Iris pigment epithelial cell (primary cell): ENCODE measurements at places on chromosomes 3 and 15.

GRCh38 chr3:140113996-140114788 is 179.2 kb downstream of the CLSTN2 start:
- DNase-seq = no peak

- peak; percentile 84 for DNase-seq
Measured at GRCh38 chr15:41919954-41920538, 26.2 kb upstream of the SPTBN5 start.

DNA sequence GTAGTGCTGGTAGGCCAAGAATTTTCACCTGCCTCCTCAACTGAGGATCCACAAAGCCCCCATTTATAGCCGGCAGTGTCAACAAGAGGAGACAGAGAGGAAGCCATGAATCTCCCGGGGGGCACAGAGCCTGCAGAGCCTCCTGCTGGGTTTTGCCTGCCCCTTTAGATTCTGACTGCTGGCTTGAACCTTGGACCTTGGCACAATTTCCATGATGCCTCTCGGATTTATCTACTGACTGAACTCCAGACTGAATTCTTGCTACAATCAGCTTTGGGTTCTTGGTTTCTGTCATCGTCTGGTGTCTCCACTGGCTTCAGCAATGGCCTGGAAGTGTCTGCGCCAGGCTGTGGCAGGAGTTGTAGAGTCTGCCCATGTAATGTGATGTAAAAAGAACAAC is 80.7 kb downstream of the GPR156 start:
- no peak for DNase-seq

DNA sequence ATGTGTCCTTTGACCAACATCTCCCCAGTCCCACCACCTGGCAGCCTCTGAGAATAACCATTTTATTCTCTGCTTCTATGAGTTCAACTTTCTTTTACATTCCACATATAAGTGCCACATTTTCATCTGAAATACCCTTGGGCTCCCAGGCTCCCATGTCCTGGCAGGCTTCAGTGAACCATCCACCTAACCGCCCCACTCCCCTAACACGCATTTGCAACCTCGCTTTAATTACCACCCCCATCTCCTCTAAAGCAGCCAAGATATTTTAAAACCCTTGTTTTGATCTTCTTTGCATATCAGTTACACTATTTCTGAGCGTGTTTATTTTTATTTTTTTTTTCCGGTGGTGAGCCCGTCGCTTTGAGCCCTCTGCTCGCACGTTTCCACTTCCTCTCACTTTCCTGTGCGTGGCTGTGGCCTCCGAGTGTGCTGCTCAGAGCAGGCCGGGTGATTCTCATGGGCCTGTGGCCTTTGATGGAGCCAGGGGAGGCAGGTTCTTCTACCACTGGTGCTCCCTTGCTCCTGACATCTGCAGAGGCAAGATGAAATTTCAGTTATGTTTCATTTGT is 195.4 kb upstream of the LPP start:
- DNase-seq = no peak

DNA sequence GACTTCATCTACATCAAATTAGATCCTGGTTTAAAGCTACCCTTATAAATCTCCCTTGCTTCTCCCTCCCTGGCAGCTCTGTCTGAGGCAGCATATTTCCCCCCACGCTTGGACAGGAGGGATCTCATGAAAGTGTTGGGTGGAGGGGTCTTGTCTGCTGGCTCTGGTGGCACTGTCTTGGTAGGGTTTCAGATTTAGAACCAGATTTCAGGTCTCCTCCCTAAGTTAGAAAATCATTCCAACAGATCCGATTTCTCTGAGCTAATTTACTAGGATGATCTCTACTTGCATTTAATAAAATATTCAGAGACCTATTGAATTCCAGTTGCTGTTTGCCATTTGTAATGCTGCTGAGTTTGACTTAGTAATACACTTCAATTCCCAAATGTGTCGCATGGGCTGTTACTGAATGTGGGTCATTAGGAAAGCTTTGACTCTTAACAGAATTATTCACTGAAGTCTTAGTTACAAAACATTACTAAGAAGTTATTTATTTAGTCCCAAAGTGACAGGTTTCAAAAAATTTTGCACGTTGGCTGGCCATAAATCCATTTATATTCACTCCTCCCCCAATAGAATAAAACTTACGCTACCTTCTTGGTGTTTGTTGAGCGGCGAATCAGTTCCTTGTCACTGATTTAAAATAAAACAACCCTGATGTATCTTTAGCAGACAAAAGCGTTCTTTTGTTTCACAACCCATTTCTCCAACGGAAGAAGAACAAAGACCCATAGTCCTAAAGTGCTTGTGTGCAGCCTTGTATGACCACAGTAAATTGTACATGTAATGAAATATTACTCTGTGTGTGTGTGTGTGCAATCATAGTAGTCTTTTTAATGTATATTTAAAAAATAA is 84.5 kb downstream of the TRAK1 start:
- DNase-seq = no peak

DNA sequence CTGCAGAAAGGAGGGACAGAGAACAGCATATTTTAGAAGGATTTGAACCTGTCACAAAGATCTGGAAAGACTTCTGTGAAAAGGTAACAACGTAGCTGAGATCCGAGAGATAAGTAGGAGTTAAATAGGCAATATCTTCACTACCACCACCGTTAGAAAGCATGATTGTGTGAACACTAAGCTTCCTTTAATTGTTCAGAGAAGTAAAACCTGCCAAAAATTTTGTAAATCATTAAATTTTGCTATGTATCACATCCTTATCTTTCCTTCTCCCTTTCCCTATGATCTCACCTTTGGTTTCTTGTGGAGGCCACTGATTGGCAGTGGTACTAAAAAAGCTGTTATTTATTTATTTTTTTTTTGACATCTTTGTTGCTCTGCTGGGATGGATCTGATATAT is 346.9 kb downstream of the NLGN1 start:
- DNase-seq = no peak

DNA sequence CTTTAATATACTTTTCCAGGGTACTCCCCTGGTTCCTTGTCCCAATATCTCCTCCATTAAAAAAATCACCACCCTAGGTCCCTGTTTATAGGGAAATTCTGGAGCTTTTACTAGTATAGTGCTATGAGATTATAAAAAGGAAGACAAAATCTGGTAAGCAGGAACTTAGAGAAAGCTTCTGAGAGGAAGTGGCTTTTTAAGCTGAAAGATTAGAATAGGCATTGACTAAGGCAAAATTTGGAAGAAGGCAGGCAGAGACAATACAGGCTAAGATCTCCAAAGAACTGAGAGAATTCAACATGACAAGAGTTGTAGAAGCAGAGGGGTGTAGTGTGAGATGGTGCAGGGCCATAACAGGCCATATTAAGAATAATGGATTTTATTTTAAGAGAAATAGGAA is 25.8 kb downstream of the SGO1 start:
- no peak for DNase-seq

DNA sequence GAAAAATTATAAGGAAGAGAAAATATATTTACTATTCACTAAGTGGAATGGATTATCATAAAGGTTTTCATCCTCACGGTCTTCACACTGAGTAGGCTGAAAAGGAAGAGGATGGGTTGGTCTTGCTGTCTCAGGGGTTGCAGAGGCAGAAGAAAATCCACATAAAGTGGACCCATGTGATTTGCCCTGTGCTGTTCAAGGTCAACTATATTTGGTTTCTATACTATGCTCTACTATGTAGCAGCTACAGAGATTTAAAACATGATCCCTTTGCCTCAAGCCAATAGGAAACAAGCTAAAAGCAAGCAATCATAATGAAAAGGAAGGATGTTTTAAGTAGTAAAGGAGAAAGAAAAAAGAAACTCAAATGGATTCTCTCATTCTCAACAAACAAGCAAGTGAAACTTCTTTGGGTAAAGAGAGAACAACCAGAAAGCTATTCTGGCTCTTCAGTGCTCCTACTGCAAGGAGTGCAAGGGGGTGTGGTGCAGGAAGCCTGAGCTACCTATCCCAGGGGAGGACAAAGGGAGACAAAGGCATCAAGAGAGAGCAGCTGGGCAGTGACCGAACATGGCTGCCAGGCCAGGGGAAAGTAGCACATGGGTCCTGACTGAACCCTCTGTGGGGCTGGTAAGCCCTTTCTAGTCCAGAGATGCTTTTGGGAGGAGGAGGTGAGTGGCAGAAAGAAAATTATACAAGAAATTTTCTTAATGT is 35.9 kb downstream of the SFMBT1 start:
- no peak for DNase-seq

GRCh38 chr3:180335050-180335449 is 266.9 kb upstream of the TTC14 start:
- no peak for DNase-seq

GRCh38 chr3:105688821-105689220 is 180.0 kb downstream of the CBLB start:
- DNase-seq = peak; percentile 19

DNA sequence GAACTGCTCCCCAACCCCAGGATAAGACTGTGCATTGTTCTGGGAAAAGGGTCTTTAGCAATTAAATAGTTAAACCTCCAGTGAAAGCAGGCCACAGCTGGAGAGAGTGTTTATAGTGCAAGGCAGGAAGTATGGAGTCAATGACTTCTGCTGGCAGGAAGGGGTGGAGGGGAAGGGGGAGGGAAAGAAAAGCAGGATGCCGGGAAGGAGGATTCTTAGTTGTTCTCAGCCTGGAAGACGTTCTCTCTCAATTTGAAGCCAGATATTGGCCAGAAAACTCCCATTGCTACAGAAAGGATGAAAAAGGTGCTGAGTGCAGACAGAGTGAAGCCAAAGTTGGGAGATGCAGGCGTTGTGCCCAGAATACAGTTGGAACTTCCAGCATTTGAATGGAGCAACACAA is 35.7 kb upstream of the ACTL6A start:
- peak; percentile 79 for DNase-seq

GRCh38 chr15:89195836-89196235 is 25.5 kb downstream of the RLBP1 start:
- DNase-seq = no peak

DNA sequence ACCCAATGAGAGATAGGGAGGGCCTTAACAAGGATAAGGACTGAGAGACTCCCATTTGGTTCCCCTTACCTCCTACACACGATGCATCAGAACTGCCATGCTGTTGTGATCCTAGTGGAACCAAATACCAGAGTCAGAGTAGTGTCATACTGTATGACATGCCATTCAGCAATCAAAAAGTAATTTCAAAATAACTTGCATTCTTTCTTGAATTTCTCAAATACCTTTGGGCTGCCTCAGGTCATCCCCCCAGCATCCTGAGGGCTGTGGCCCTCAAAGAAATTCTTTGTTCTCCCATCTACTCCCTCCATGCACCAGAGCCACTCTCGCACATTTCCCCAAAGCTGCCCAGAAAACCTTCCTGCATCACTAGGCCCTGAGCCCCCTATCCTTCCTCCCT is 68.9 kb upstream of the PPP2R3A start:
- no peak for DNase-seq

GRCh38 chr15:31158858-31159569 is 57.5 kb upstream of the TRPM1 start:
- DNase-seq = no peak
